ENCODE measurements at places on chromosomes 7 and 10.

GRCh38 chr7:33143996-33144718 is 14.8 kb downstream of the BBS9 start:
- DNase-seq = no peak

DNA sequence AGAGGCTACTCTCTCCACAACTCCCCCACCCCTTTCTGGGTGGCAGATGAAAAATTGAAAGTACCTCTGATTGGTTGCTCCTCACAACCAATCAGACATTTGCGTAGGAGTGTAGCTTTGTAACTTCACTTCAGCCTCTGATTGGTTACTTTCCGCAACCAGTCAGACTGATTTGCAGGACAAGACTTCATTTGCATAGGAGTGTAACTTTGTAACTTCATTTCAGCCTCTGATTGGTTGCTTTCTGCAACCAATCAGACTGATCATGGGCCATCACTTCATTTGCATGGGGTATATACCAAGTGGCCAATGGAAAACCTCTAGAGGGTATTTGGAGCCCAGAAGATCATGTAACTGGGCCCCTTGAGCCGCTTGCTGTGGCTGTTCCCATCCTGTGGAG is 25.6 kb downstream of the CDNF start:
- DNase-seq = no peak

GRCh38 chr7:157568770-157569584 is 232.2 kb downstream of the DNAJB6 start:
- peak; percentile 49 for DNase-seq

DNA sequence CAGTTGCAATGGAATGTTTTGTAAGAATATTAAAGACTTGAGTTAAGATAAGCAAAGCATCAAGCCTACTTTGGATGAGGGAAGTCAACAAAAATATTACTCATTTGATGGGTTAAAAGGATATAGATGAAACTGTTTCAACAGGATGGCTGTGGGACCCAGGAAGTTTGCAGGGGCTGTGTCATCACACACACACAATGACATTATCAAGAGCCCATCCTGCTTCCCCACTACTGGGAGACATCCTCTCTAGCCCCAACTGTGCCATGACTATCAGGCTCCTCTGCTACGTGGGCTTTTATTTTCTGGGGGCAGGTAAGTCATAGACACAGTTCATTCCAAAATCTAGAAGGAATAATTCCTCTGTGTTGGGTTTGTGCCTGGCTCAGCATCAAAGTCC is 78.8 kb upstream of the PRSS1 start:
- DNase-seq = no peak

GRCh38 chr10:35355971-35356724 is 19.8 kb downstream of the CCNY start:
- no peak for DNase-seq

- DNase-seq = no peak
These were observed 35.5 kb downstream of the CFAP46 start for GRCh38 chr10:132906836-132907235.

GRCh38 chr10:102831322-102832071 is 5.7 kb downstream of the CYP17A1 start:
- DNase-seq = no peak

- no peak for DNase-seq
These were observed 94.3 kb downstream of the USP6NL start for GRCh38 chr10:11517150-11517549.

- no peak for DNase-seq
These were observed 154.0 kb downstream of the SGMS1 start for GRCh38 chr10:50469778-50470193.

- DNase-seq = no peak
These were observed 9.2 kb downstream of the IKZF5 start for GRCh38 chr10:122999347-122999746.

DNA sequence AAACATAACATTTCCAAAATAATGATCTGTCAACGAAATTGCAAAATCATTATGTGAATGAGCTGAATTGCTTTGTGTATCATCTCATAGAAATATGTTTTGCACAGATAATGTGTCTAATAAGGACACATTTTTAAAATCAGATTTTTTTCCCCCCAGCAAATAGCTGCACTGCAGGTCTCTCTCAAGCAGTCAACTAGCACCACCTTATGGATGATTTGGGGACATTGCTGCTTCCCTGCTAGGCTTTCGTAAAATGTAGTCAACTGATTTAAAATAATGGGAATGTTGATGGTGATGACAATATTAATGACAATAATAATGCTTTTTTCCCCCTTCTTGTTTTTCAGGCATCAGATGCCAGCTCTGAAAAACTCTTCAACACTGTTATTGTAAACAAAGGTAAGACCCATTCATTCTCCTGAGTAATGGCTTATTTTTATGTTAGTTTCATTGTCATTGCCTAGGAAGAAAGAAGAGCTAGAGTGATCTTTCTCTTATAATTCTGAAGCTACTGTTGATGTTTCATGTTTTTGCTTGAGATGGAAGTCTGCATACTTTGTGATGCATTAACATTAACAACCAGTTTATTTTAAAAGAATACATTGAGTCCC is 433.6 kb upstream of the GALNT17 start:
- peak; percentile 46 for DNase-seq

DNA sequence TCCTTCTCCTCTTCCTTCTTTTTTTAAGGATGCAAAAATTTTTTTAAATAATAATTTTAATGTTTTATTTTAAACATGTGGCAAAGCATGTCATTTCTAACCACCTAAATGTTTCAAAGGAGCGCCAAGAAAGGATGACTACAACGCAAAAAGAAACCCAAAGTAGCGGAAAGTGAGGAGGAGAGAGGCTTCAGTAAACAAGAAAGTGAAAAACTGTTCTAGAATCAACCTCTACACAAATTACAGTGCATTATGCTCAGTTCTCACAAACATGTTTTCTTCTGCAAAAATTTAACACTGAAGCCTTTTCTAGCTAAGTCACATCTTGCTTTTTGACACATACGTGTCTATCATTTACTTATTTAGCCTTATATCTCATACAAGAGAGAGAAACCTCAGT is 948.6 kb downstream of the GATA3 start:
- no peak for DNase-seq

DNA sequence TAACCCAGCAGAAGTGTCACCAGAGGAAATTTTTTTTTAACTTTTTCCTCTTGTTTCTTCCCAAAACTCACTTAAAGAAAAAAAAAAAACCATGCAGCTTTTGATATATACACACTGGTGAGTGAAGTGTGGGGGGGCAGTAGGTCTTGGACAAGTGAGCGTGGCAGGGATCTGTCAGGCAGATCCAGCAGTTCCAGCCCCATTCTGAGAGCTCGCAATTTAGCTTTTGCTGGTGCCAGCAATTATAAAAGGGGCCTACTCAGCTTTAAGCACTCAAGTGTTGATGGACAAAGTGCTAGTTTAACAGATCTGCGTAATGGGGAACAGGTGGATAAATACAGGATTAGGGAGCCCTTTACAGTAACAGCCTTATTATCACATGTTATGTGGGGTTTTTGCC is 619.2 kb upstream of the GALNT17 start:
- no peak for DNase-seq

- no peak for DNase-seq
These were observed 230.8 kb downstream of the CXCL12 start for GRCh38 chr10:44153918-44154670.

DNA sequence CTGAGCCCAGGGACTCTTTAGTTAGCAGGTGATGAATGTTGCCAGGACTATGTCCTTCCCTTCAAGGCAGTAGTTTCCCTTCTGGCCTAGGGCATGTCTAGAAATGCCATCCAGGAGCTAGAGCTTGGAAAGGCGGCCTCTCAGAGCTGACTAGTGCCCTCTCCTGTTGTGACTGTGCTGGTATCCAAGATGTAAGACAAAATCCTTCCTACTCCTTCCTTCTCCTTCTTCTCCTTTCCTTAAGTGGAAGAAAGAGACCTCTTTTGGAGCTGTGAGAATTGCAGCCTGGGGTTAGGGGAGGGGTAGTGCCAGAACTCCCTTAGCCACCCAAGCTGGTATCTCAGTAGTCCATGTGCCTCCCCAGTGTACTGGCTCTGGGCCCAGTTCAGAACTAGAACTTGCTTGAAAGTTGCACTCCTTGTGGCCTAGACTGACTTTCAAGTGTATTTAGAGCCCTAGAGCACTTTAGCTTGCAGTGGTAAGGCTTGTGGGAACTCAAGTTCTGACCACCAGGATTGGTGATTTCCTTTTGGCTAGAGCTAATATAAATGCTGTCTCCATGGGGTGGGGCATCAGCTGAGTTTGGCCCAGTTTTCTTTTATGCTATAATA is 118.8 kb downstream of the NPSR1 start:
- DNase-seq = no peak

DNA sequence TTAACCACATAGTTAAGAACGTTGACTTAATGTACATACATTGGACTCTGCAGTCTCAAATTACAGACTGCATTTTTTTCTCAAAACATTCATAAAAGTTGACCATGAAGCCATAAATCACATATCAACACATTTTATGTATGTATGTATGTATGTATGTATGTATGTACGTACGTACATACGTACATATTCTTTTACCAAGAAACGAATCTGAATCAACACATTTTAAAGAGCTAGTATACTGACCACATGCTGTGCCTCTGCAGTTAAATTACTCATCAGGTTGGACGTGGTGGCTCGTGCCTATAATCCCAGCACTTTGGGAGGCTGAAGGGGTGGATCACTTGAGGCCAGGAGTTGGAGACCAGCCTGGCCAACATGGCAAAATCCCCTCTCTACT is 105.8 kb downstream of the GPR158 start:
- no peak for DNase-seq

GRCh38 chr7:120273476-120273975 is 551 bp downstream of the KCND2 start:
- no peak for DNase-seq

- DNase-seq = no peak
These were observed 100.5 kb downstream of the TACC2 start for GRCh38 chr10:122089311-122090017.

GRCh38 chr7:4170997-4171786 is 510.9 kb upstream of the FOXK1 start:
- DNase-seq = no peak

DNA sequence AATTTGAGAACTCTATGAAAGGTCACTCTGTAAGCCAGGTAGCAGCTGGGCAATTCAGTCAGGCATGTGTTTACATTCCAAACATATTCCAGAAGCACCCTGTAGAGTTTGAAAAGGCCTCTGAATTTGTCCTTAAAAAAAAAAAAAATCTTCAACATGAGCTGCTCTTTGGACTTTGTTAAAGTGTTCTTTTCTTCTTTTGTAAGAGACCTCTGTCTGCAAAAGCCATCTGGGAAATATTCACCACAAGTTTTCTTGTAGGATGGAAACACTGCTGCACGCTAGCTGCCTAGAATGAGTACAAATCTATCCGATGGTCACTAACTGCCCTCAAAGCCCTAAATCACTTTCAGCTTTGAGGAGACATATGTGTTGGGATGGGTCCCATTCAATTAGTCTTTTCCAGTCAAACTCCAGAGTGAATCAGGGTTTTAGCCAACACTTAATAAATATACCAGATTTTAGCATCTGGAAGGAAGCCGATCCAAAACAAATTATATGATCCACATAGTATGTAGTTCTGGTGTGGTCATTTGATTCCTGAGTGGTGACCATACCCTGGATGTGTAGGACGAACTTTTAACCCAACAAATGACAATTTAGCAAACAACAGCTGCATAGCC is 85.9 kb downstream of the CD36 start:
- no peak for DNase-seq

DNA sequence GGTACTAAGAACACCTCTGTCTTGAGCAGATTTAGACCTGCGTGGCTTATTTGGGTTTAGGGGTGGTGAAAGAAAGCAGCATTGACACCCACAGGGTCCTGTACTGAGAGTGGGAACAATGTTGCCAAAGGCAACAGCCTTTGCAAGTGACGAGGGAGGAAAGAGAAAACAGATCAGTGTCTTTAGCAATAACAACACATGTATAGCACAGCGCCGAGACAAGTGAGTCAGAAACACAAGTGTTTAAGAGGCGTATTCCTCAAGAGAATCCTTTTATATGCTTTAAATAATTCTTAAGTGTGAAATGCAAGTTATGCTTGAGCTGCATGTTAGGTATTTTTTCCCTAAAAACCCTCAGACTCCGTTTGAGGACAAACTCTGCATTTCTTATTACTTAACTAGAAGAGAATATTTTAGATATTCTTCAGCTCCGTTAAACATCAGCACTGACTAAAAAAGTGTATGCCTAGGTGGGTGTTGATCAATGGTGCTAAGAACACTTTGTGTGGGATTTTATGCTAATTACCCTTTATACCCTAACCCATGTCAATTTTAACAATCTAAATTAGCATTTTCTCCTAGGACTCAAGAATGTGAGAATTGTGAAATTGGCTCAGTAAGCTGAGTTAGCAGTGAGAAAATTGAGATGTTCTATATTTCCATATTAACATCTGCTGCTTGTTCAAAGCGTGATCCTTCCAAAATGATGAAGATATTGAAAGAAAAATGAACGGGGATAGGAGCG is 1095.4 kb upstream of the CELF2 start:
- DNase-seq = no peak

GRCh38 chr10:79411546-79412495 is 33.6 kb downstream of the ZCCHC24 start:
- no peak for DNase-seq

DNA sequence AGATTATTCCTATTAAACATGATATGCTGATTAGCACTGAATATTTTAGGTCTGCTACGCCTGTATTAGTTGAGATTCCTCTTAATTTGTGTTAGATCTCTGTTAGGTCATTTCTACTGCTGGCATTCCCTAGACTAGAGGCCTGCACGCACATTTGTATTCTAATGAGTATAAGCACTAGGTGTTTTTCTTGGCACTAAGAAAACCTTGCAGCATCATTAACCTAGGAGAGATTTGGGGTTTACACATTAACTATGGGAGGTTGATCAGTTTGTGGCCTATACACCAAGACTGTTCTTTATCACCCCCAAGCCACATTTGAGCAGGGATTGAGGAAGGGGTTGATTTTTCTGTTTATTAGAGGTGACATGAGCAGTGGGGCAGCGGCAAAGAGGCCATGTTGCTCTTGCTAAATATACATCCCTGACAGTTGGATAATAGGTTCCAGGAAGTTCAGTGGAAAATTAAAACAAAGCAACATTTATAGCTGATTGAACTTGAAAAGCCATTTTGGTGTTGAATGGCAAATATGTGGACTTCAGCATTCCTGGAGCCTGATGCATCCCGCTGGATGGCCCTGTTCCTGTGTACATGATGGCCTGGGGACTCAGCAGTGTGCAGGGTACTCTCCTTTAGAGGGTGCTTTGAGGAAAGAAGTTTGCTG is 65.2 kb downstream of the GBF1 start:
- no peak for DNase-seq

DNA sequence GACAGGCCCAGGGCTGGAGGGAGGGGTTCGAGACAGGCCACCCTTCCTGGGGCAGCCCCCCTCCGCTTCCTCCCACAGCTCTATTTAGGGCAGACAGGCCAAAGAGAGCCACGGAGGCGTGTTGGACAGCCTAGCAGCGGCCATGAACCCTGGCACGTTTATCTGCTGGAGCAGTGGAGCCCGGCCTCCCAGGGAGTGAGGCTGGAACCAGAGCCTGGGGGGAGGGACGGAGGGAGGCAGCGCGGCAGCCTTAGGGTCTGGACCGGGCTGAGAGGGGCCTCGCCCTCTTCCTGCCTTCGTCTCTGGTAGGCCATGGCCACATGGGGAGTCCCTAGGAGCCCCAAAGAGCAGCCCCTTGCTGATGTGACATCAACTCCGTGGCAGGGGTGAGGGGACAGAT is 17.1 kb downstream of the UNCX start:
- DNase-seq = no peak

GRCh38 chr10:34370126-34370525 is 445.0 kb downstream of the PARD3 start:
- no peak for DNase-seq

- DNase-seq = no peak
These were observed 809 bp downstream of the HOXA9 start for GRCh38 chr7:27164367-27165088.

- no peak for DNase-seq
These were observed 171.2 kb upstream of the COL1A2 start for GRCh38 chr7:94223375-94224084.

Data from effector memory CD8-positive, alpha-beta T cell (primary cell).